Vagina (tissue), 2 donors: ENCODE measurements at places on chromosomes 1 and 21.

DNA sequence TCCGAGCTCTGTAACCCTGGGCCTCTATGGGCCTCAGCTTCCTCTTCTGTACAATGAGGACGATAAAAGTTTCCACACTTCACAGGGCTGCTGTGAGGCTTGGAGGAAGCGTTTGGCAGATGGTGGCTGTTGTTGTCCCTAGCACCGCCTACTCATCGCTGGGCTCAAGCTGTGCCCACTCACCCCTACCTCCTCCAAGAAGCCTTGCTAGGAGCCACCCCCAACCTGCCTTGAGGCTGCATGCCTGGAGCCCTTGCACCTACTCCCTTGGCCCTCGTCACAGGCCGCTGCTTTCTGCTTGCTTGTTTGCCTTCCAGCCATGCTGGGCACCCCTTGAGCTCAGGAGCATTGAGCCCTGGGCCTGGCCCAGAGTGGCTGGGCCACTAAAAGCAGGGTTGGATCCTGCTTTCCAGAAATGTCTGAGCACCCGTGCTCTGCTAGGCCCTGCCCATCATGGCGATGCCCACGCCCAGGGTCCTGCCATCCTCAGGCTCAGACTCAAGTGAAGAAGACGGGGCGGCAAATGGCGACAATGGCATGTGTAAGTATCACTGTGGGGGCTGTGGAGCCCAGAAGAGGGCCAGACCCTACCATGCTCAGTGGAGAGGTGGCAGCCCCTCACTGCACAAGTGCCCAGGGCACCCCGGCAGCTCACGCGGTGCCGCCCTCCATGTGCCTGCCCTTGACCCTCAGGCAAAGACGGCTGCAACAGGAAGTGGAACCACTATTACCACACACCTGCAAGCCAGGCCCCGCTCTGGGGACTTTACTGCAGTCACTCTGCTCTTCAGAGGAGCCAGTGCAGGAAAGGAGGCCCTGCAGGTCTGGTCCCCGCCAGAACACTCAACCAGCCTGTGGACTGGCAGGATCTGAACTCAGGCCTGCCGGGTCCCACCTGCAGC lies 9.5 kb downstream of the SH3BGRL3 start:
- DNase-seq = no peak

- no peak for DNase-seq
Measured at GRCh38 chr1:77100875-77101274, 118.4 kb downstream of the PIGK start.

- no peak for DNase-seq
Measured at GRCh38 chr1:89125913-89126580, at the start of gene GBP2. Gene GBP2 (minus strand): TSS chr1:89126114. CDS start chr1:89121966, 4,148 bp downstream.

GRCh38 chr1:53643881-53644390 lies 95.0 kb downstream of the GLIS1 start:
- DNase-seq = no peak

DNA sequence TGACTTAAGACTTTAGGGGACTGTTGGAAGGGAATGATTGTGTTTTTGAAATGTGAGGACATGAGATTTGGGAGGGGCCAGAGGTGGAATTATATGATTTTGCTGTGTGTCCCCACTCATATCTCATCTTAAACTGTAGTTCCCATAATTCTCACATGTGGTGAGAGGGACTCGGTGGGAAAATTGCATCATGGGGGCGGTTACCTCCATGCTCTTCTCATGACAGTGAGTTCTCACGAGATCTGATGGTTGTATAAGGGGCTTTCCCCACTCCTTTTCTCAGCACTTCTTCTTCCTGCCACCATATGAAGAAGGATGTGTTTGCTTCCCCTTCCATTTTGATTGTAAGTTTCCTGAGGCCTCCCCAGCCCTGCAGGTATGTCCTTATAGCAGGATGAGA lies 35.0 kb upstream of the SCAF4 start:
- DNase-seq = no peak

- no peak for DNase-seq
Measured at GRCh38 chr21:45347712-45348499, 57.1 kb upstream of the COL18A1 start.

GRCh38 chr1:246797597-246797996 lies 73.4 kb downstream of the SCCPDH start:
- no peak for DNase-seq

GRCh38 chr1:61397935-61398334 lies 315.6 kb downstream of the NFIA start:
- no peak for DNase-seq
